ENCODE measurements at places on chromosomes 13 and 19.

GRCh38 chr19:7331446-7331845, 17.3 kb upstream of the ARHGEF18 start:
- no peak for DNase-seq

- no peak for DNase-seq
Observed at GRCh38 chr13:79225487-79226232, 180.4 kb downstream of the RBM26 start.

- DNase-seq, result no peak
Observed at GRCh38 chr13:113849981-113850721, 13.7 kb downstream of the GAS6 start.

DNA sequence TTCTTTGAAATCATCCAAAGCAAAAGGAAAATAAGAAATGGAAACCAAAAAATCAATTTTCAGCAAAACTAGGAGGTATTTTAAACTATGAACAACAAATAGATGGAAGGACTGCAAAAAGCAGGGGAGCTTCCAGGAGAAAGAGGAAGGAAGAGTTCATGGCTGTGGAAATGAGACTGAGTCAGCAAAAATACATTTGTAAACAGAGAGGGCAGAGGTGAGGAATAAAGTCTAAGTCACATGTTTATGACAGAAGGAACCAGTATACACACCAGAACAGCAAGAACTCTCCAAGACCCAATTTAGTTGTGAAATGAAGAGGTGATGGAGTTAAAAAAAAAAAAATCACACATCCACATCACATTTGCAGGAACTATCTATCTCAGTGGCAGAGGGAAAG, 69.6 kb downstream of the RNASEH2B start:
- no peak for DNase-seq

GRCh38 chr19:2814426-2814825, 5.2 kb upstream of the ZNF554 start:
- no peak for DNase-seq

- no peak for DNase-seq
Observed at GRCh38 chr13:41791056-41791455, 169.9 kb downstream of the VWA8 start.

- no peak for DNase-seq
Observed at GRCh38 chr19:35519291-35519690, 5.8 kb upstream of the DMKN start.

GRCh38 chr13:21040120-21040826, 21.1 kb downstream of the LATS2 start:
- no peak for DNase-seq

DNA sequence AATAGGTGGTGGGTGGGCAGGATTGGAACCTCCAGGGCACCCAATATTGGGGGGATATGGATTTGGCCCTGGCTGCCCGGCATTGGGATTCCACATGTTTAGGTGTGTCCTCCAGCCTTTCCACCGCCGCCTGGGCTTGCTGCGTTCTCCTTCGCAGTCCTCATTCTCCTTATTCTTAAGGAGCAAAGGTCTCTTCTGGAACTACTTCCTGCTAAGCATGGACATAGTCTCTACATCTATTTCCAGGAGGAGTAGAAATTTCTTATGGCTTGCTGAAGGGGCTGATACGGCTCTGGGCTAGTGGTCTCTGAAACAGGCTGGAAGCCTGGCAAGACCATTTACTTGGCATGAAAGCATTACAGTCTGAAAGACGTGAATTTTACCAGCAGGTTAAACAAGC, 9.2 kb upstream of the FCGBP start:
- DNase-seq, result no peak

GRCh38 chr19:48509467-48510194, 2.0 kb downstream of the LMTK3 start:
- no peak for DNase-seq

DNA sequence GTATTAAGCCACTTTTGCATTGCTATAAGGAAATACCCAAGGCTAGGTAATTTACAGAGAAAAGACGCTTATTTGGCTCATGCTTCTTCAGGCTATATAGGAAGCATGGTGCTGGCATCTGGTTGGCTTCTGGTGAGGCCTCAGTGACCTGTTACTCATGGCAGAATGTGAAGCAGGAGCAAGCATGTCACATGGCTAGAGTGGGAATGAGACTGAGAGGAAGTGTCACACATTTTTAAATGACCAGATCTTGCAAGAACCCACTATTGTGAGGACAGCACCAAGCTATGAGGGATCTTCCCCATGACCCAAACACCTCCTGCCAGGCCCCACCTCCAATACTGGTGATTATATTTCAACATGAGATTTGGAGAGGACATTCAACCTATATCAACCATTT, 25.7 kb upstream of the IGFL4 start:
- DNase-seq, result no peak

DNA sequence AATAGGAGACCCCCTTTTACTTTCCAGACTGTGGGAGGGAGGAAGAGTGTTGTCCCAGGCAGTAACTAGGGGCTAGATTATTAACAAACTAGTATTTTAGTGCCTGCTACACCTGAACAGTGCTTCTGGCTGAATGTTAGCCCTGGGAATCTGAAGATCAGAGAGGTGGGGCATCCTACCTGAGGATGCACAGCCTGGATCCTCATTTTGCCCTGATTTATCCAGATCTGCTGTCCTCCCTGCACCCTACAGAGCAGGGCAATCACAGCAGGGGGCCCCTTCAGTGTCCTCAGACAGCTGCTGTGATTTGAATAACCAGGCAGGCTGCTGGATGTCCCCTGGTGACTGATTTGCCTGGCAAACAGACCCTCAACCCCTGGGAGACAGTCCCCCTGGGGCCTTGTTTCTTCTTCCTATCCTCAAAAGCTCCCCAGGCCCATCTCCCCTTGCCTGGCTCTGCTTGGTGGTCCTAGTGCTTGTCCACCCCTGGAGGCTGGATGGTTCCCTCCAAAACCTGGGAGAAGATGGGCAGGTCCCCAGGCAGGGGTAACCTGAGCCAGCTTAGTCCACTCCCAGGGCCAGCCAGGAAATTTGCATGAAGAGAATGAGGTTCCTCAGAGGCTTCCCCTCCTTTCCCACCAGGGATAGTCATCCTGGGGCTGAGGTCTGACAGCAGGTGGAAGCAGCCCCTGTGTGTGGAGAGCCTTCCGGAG, at the start of gene OVOL3:
TSS of gene OVOL3 (plus strand) at position 657 of the 713 bp plus-strand sequence. CDS start 60 bp downstream, outside the sequence.
- DNase-seq, result no peak

- no peak for DNase-seq
Observed at GRCh38 chr13:105033999-105034398, 1501.5 kb downstream of the EFNB2 start.

- DNase-seq, result no peak
Observed at GRCh38 chr19:32676186-32676894, 692 bp downstream of the RGS9BP start.

DNA sequence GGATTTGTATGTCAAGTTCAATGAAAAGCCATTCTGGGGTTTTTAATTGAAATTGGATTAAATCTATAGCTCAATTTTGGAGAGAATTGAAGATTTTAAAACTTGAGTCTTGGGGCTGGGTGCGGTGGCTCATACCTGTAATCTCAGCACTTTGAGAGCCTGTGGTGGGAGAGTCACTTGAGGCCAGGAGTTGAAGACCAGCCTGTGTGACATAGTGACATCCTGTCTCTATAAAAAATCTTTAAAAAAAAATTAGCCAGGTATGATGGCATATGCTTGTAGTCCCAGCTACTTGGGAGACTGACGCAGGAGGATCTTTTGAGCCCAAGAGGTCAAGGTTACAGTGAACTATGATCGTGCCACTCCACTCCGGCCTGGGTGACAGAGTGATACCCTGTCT, 41.2 kb downstream of the VAV1 start:
- DNase-seq, result no peak

DNA sequence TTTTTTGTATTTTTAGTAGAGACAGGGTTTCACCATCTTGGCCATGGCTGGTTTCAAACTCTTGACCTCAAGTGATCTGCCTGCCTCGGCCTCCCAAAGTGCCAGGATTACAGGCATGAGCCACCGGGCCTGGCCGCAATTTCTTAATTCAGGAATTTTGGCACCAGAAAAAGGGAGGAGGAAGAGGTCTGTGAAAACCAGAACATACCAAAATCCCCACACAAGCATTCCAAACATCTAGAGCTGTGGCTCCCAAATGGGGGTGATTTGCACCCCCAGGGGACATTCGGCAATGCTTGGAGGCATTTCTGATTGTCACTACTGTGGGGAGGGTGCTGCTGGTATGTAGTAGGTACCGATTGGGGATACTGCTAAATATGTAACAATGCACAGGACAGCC, 40.2 kb upstream of the ABCC4 start:
- no peak for DNase-seq

DNA sequence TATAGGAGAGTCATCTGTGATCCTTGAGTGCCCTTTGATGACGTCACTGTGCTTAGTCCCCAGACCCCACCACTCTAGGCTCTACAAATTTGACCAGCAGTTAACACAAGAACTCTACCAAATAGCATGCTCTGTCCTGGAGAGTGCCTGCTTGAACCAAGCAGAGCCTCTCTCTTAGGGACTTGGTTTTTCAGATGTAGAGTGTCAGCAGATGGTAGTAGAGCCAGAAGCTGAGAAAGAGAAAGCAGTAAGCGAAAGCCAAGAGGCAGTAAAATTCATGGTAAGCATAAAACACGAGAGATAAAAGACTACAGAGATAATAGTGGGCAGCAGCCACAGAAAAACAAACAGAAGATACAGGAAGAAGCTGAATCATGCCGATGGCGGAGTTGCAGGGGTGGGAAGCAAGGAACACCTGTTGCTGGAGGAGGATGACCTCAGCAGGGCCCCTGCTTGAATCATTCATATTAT, 193.3 kb downstream of the SLC7A1 start:
- no peak for DNase-seq

DNA sequence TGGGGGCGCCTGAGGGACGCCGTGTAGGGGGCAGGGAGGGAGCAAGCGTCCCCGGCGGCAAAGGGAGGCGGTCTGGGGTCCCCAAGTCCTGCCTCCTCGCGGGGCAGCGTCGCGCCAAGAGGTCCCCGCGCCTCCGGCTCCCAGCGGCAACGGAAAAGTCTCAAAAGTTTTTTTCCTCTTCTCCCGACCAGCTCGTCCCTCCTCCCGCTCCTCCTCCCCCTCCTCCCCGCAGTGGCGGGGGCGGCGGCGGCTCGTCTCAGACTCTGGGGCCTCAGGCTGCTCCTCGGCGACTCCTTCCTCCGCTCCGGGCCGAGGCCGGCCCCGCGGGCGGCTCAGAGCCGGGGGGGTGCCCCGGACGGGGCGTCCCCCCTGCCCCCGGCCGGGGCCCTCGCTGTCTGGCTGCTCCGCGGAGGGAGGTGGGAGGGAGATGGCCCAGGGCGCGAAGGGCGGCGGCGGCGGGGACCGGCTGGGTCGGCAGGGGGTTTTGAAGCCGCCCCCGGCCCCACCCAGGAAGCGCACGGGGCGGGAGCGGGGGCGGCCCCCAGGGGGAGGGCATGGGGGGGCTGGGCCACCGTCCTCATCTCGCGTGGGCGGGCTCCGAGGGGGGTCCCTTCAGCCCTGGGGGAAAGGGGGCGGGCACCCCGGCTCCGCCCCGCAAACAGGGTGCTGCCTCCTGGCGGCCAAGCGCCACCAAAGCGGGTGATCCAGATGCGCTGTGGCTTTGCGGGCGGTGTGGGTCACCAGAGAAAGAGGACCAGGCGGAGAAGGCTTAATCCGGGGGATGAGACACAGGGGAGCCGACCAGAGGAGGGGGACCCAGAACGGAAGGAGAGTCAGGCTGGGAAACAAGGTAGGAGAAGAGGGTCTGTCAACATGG, at the start of gene TGFB1:
TSS of gene TGFB1 (minus strand) at position 457 of the 877 bp plus-strand sequence. CDS start 878 bp downstream, outside the sequence.
- no peak for DNase-seq

GRCh38 chr19:46478356-46478986, 7.1 kb upstream of the PNMA8A start:
- DNase-seq, result no peak

Data from LNCaP clone FGC (cell line).